ENCODE measurements at places on chromosomes 7 and 10. TPM values are rescaled to one million over a fixed set of nuclear protein-coding genes. Genes with fewer than 3 reads are reported as not detected.

DDX21 gene
- total RNA-seq, result 18.3 TPM

- no peak for DNase-seq
Observed at GRCh38 chr10:125029584-125030242, 87.8 kb downstream of the ZRANB1 start.

DNA sequence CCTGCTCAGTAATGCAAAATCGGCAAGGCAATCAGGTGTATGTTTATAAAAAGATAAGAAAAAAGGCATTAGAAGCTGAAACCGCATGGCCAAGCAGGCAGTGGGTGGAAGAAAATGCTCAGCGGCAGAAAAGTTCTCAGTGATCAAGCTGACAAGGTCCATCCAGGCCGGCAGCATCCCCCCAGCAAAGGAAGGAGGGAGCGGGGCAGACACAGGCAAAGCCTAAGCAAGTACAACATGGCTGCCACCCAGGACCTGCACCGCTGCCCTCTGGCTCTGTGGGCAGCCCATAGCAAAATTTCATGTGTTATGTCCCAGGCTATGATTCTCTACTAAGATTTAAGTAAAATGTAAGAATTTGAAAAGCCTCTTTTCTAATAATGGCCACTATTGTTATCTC lies 45.4 kb downstream of the MRPS24 start:
- DNase-seq, result no peak

- no peak for DNase-seq
Observed at GRCh38 chr7:122269241-122269640, 35.3 kb downstream of the FEZF1 start.

TPST1 gene
- 5.1 TPM for total RNA-seq

PLPP4 gene
- not detected for total RNA-seq

DNA sequence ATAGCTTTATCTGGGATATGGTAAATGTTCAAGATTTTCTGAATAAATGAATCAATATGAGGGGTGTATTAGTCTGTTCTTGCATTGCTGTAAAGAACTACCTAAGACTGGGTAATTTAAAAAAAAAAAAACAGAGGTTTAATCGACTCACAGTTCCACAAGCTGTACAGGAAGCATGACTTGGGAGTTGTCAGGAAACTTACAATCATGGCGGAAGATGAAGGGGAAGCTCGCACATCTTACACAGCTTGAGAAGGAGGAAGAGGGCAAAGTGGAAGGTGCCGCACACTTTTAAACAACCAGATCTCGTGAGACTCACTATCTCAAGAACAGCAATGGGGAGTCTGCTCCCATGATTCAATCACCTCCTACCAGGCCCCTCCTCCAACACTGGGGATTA lies 32.5 kb upstream of the OTUD1 start:
- DNase-seq, result no peak

DENND2A gene
- total RNA-seq, result 11.6 TPM

- DNase-seq, result peak; percentile 6
Observed at GRCh38 chr7:151699928-151700319, 177.0 kb downstream of the PRKAG2 start.

GRCh38 chr7:80859272-80859970 lies 59.4 kb downstream of the SEMA3C start:
- DNase-seq, result peak; percentile 44

OR2A2 gene
- total RNA-seq, result not detected

GPR15LG gene
- total RNA-seq, result not detected

CLIP2 gene
- total RNA-seq, result 6.6 TPM

- DNase-seq, result no peak
Observed at GRCh38 chr10:48700493-48700892, 15.8 kb downstream of the WDFY4 start.

UCMA gene
- not detected for total RNA-seq

DNA sequence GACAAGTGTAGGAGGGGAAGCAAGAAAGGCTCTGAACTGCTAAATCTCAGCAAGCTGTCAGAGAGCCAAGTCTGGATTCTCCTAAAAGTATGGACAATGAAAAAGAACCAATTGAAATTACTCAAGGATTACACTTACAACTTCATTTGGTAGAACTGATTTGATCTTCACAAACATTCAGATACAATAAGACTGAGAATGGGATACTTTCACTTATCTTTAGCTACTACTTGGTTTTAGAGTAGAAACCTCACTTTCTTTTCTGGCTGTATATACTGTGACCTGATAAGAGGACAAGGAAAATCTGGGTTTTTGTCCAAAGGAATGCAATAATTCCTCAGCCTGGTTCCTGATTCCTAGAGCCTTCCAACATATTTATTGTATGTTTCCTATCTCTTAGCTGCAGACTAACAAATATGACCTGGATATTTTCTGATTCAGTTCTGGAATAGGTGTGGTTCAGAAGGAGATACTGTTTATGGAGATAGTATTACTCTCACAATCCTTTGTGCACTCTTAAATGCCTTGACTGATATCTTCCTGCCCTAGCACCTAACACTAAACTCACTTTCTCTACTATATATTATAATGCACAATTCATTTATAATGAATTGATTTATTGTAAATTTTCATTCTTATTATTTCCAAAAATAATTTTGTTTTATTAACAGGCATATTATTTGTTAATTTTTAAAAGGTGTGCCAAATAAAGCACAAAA lies 7.3 kb downstream of the SEMA3A start:
- no peak for DNase-seq

GRCh38 chr10:104903433-104903832 lies 262.3 kb downstream of the SORCS3 start:
- no peak for DNase-seq

- no peak for DNase-seq
Observed at GRCh38 chr7:21054427-21055112, 267.9 kb upstream of the SP8 start.

C10orf105 gene
- 0.05 TPM for total RNA-seq

GRCh38 chr7:69032848-69033247 lies 565.4 kb upstream of the AUTS2 start:
- DNase-seq, result no peak

GRCh38 chr10:8052956-8053445 lies 1.5 kb upstream of the GATA3 start:
- no peak for DNase-seq

- DNase-seq, result no peak
Observed at GRCh38 chr7:90769036-90769435, 172.9 kb downstream of the CDK14 start.

- DNase-seq, result no peak
Observed at GRCh38 chr10:36683421-36683820, 442.0 kb upstream of the ANKRD30A start.

SMURF1 gene
- 9.0 TPM for total RNA-seq

DNA sequence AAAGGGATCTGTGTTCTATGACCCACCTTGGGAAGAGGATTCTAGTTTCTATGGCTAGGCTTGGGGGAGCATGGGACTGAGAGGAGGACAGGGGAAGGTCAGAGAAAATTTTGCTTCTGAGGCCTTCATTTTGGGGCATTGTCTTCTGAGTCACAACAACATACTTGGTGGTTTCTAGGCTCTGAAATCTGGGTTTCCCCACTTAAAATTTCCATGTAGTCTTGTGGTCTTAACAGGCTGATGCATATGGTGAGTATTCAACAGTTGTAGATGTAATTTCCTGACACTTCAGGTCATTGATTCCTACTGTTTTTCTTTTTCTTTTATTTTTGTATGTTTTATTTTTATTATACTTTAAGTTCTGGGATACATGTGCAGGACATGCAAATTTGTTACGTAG lies 88.5 kb downstream of the ANKRD7 start:
- no peak for DNase-seq

- no peak for DNase-seq
Observed at GRCh38 chr7:16627236-16627635, 18.3 kb downstream of the ANKMY2 start.

TRIM56 gene
- total RNA-seq, result 16.7 TPM

CDCA7L gene
- total RNA-seq, result 62.5 TPM

DNA sequence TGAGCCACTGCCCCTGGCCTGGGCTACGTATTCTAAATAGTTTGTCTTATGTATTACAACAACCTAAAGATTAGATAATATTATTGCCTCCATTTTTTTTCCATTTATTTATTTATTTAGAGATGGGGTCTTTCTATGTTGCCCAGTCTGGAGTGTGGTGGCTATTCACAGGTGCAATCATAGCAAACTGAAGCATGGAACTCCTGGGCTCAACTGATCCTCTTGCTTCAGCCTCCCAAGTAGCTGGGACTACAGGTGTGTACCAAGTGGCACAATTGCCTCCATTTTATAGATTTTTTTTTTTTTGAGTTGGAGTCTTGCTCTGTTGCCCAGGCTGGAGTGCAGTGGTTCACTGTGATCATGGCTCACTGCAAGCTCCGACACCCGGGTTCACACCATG lies 6.5 kb upstream of the TRA2A start:
- DNase-seq, result no peak

BUD23 gene
- total RNA-seq, result 74.8 TPM

DNA sequence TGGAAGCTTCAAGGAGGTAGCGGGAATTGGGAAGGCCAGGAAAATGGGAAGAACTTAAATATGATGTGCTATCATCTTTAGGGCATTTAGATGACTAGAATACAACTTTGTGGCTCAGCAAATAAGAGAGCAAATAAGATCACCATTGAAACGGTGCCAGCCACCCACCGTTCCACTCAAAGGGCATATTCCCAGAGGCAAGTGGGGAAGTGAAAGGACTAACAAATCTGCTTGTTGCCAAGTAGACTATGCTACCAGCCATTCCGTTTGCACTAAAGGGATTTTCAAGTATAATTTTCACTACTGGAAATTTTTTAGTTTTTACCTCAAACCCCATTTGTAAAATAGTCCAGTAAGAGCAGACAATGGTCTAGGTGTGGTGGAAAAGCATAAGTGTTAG lies 4.0 kb upstream of the PPP1R3C start:
- no peak for DNase-seq

GRCh38 chr10:95509251-95509650 lies 51.9 kb downstream of the SORBS1 start:
- no peak for DNase-seq

DNA sequence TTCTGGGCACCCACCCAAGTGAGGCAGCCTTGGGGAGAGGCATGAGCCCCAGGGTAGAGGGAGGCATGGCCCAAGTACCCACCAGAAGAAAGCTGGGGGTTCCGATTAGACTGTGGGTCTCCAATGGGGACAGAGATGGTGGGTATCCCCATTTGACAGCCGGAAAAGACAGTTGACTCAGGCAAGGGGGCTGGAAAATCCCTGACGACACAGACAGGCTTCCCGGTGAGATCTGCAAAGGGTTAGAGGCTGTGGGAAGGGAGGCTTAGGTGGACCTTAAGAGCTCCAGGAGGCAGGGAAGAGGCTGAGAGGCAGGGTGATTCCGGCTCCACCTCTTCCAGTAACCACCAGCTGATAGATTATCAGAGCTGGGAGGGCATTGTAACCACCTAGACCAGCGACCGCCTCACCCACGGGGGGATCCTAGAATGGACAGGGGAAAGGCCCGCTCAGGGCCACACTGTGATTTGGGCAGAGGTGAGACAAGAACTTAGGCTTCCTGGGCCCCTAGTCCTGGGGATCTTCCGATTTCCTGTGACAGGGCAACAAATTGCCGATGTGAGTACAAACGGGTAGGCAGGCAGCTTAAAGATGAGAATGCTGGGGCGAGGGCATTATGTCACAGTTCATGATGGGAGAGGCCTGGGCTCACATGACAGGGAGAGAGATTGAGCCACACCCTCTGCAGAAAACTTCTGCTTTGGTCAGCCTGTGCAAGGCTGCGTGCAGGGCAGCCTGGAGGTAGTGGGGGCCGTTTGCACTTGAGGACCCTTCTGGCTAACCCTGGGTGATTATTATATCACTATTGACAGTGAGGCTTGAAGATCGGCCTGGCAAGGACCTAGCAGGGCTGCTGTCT lies 5.4 kb downstream of the TBATA start:
- DNase-seq, result no peak

GRCh38 chr10:22626784-22627183 lies 87.6 kb downstream of the PIP4K2A start:
- no peak for DNase-seq

SUGCT gene
- 8.4 TPM for total RNA-seq

TWIST1 gene
- 1.4 TPM for total RNA-seq

COX19 gene
- total RNA-seq, result 8.0 TPM

- no peak for DNase-seq
Observed at GRCh38 chr10:121648059-121648458, 49.8 kb upstream of the FGFR2 start.

SFTPA1 gene
- total RNA-seq, result 0.22 TPM

DNA sequence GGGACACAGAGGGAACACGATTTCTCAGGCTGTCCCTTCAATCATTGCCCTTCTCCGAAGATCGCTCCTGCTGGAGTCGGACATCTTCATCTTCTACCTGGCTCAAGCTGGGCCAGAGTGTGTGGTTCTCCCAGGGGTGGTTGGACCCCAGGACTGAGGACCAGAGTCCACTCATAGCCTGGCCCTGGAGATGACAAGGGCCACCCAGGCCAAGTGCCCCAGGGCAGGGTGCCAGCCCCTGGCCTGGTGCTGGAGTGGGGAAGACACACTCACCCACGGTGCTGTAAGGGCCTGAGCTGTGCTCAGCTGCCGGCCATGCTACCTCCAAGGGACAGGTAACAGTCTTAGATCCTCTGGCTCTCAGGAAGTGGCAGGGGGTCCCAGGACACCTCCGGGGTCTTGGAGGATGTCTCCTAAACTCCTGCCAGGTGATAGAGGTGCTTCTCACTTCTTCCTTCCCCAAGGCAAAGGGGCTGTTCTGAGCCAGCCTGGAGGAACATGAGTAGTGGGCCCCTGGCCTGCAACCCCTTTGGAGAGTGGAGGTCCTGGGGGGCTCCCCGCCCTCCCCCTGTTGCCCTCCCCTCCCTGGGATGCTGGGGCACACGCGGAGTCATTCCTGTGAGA lies 23.3 kb downstream of the TBATA start:
- DNase-seq, result peak; percentile 27

DNA sequence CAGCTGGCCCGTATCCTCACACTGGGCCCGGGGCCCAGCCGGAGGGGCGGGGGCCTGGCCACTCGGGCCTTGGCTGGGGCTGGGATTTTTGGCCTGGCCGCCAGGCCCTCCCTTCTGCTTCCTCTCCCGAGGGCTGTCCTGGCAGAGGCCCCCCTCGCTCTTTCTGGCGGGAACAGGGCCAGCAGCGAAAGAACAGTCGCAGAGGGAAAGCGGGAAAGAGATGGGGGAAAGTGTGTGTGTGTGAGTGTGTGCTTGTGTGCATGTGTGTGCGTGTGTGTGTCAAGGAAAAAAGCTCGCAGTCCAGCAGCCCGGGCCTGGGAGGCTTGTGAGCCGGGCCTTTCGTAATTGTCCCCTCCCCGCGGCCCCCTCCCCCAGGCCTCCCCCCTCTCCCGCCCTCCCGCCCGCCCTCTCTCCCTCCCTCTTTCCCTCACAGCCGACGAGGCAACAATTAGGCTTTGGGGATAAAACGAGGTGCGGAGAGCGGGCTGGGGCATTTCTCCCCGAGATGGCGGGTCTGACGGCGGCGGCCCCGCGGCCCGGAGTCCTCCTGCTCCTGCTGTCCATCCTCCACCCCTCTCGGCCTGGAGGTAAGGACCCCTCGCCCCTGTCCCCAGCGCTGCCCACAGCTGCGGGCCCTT lies at the start of gene ELN:
TSS of gene ELN (plus strand) at position 491 of the 638 bp plus-strand sequence. CDS start at position 506, 15 bp downstream.
- DNase-seq, result peak; percentile 93

- no peak for DNase-seq
Observed at GRCh38 chr10:77641788-77642397, 4.3 kb upstream of the KCNMA1 start.
